ENCODE measurements at places on chromosomes 2 and 18. TPM values are rescaled to one million over a fixed set of nuclear protein-coding genes. Genes with fewer than 3 reads are reported as not detected.

- H3K4me1 ChIP-seq: peaks cover 5% of the 10 kb centered on the region
- H3K27ac ChIP-seq: no peak overlapping the region
- no peak for DNase-seq
- H3K4me3 ChIP-seq: no peak overlapping the region
- no peaks in the 10 kb centered on the region for H3K36me3 ChIP-seq
These were observed 36.1 kb downstream of the DHRS9 start for GRCh38 chr2:169105476-169105875.

- peaks cover 9% of the 10 kb centered on the region for H3K27me3 ChIP-seq
- H3K4me3 ChIP-seq: peak overlapping the region; percentile 96
- no peak for DNase-seq
- peaks cover 45% of the 10 kb centered on the region for H3K4me1 ChIP-seq
- peak overlapping the region; percentile 90 for H3K27ac ChIP-seq
These were observed 109.6 kb upstream of the KCTD1 start for GRCh38 chr18:26657631-26658581.

DNA sequence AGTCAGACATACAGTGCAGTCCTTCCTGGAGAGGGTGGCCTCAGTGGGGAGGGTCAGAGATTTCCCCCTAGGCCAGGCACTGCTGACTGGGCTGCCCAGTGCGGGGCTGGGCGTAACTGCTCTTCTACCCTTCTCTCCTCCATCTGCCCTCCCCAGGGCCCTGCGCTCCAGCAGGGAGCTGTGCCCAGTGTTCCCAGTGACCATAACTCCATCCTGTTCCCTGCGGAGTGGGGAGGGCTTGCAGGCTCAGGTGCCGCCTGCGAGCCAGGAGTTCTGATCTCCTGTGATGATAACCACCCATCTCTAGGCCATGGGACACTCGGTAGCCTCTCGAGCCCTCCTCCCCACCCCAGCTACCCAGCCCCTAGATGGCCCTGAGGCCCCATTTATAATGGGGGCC lies 107.6 kb downstream of the SMAD7 start:
- no peaks in the 10 kb centered on the region for H3K27me3 ChIP-seq
- DNase-seq: no peak
- H3K4me3 ChIP-seq: peak overlapping the region; percentile 69
- H3K36me3 ChIP-seq: peaks cover 23% of the 10 kb centered on the region

GRCh38 chr2:102367331-102367971 lies 11.9 kb downstream of the IL18R1 start:
- no peaks in the 10 kb centered on the region for H3K27me3 ChIP-seq
- no peak overlapping the region for H3K4me3 ChIP-seq
- no peak overlapping the region for H3K27ac ChIP-seq
- H3K36me3 ChIP-seq: peaks cover 9% of the 10 kb centered on the region
- no peak for DNase-seq

DNA sequence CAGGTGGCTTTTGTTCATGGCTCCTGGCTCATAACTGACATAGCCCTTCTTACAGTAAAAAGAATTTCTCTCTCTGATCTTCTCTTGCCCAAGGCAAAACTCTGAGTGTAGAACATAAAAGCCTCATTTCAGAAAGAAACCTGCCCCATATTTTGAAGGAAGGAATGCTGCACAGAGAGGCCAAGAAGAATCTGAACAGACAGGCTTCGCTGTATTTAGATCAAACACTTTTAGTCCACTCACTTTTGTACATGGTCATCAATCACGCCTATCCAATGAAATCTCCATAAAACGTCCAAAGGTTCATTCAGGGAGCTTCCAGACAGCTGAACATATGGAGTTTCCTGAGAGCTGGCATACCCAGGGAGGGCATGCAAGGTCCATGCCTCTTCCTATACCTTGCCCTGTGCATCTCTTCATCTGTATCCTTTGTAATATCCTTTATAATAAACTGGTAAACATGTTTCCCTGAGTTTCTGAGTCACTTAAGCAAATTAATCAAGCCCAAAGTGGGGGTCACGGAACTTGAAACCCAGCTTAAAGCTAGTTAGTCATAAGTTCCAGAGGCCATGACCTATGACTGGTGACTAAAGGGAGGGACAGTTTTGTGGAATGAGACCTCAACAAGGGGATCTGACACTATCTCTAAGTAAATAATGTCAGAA lies 62.5 kb upstream of the TMEM247 start:
- no peaks in the 10 kb centered on the region for H3K27me3 ChIP-seq
- no peak overlapping the region for H3K4me3 ChIP-seq
- no peaks in the 10 kb centered on the region for H3K4me1 ChIP-seq
- DNase-seq: no peak

GRCh38 chr2:50535971-50536759 lies 495.8 kb downstream of the NRXN1 start:
- no peak overlapping the region for H3K27ac ChIP-seq
- no peak for DNase-seq
- peaks cover 11% of the 10 kb centered on the region for H3K4me1 ChIP-seq
- H3K4me3 ChIP-seq: no peak overlapping the region
- no peaks in the 10 kb centered on the region for H3K36me3 ChIP-seq

DNA sequence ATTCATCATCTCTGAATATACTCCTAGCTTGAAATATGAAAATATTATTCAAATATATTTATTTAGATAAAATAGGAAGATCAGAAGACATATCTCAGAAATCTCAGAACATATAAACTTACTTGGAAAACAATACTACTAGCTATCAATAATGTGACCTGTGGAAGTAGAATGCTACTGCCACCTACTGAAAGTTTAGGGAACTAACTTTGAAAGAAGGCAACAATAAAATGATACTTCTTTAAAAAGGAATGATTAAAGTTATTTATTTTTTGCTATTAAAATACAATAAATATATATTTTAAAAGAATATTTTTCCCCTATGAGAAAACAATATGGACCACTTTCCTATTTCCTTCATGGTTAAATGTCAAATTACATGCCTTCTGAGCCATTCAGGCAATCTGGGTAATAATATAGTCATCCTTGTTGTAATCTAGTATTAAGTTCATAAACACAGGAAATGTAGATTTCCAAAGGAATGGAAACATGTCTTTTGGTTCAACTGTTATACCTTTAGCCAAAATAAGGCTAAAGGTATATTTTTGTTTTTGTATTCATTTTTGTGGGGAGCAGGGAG lies 26.0 kb downstream of the ACADL start:
- H3K36me3 ChIP-seq: no peaks in the 10 kb centered on the region
- no peaks in the 10 kb centered on the region for H3K4me1 ChIP-seq
- H3K27ac ChIP-seq: no peak overlapping the region
- DNase-seq: no peak
- no peak overlapping the region for H3K4me3 ChIP-seq

GRCh38 chr2:237231593-237231992 lies 145.9 kb downstream of the COPS8 start:
- no peaks in the 10 kb centered on the region for H3K4me1 ChIP-seq
- H3K36me3 ChIP-seq: no peaks in the 10 kb centered on the region
- no peak for DNase-seq
- no peak overlapping the region for H3K27ac ChIP-seq
- no peaks in the 10 kb centered on the region for H3K27me3 ChIP-seq

DNA sequence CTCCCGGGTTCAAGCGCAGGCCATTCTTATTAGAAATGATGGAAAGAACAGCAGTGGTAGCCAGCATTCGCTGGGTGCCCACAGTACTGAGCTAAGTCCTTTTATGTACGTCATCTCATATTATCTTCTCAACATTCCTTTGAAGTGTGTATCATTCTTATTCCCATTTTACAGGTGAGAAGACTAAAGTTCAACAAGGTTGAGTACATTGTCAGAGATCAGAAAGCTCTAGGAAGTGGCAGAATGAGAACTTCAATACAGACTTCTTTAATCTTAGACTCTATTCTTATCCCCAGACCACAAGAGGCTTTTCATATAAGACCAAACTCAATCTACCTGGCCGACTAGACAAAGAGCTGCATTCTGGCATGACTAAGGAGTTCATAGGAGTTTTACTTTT lies 86.7 kb downstream of the NPAS2 start:
- H3K4me3 ChIP-seq: no peak overlapping the region
- no peak overlapping the region for H3K27ac ChIP-seq
- peaks cover 25% of the 10 kb centered on the region for H3K4me1 ChIP-seq
- no peak for DNase-seq

- no peak overlapping the region for H3K4me3 ChIP-seq
- no peak for DNase-seq
- no peak overlapping the region for H3K27ac ChIP-seq
- H3K4me1 ChIP-seq: no peaks in the 10 kb centered on the region
- H3K36me3 ChIP-seq: no peaks in the 10 kb centered on the region
These were observed 304.0 kb downstream of the ARHGAP15 start for GRCh38 chr2:143433251-143433650.

DNA sequence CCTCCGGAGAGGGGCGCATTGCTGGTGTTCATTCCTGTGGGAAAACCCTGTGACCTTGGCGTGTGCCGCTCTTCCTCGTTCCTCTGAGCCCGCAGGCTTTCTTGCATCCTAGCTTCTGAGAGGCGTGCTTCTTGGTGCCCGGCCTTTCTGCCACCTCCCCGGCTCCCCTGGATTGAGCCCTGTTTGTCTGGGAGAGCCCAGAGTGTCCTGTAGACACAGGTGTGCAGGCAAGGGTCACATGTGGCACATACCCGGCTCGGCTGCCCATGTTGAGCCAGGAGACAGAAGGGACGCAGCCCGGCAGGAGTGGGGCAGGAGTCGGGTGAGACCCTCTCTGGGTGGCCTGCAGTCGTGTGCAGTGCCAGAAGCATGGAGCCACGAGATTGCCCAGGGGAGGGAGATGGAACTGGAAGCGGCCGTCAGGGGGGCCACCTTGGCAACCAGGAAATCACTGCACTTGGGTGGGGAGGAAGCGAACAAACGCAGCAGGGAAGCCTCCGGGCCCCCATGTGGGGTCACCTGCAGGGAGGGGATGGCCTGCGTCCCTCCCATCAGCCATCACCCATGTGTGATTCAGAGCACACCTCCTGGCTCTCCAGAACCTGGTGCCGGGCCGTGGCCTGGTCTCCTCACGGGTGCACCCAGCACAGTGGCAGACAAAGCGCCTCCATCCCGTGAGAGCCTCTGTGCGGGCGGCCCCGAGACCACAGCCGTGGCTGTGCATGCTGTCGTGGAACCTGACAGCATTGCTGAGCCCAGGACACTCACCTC lies 92.9 kb downstream of the SH3BP4 start:
- H3K27me3 ChIP-seq: no peaks in the 10 kb centered on the region
- peaks cover 25% of the 10 kb centered on the region for H3K4me1 ChIP-seq
- peak overlapping the region; percentile 84 for H3K27ac ChIP-seq
- peaks cover 49% of the 10 kb centered on the region for H3K36me3 ChIP-seq
- DNase-seq: no peak
- H3K4me3 ChIP-seq: no peak overlapping the region

- H3K27me3 ChIP-seq: no peaks in the 10 kb centered on the region
- peak overlapping the region; percentile 16 for H3K4me3 ChIP-seq
- no peak overlapping the region for H3K27ac ChIP-seq
- peaks cover 24% of the 10 kb centered on the region for H3K4me1 ChIP-seq
- DNase-seq: no peak
- H3K36me3 ChIP-seq: no peaks in the 10 kb centered on the region
These were observed 376.1 kb downstream of the IRS1 start for GRCh38 chr2:226423498-226423960.

DNA sequence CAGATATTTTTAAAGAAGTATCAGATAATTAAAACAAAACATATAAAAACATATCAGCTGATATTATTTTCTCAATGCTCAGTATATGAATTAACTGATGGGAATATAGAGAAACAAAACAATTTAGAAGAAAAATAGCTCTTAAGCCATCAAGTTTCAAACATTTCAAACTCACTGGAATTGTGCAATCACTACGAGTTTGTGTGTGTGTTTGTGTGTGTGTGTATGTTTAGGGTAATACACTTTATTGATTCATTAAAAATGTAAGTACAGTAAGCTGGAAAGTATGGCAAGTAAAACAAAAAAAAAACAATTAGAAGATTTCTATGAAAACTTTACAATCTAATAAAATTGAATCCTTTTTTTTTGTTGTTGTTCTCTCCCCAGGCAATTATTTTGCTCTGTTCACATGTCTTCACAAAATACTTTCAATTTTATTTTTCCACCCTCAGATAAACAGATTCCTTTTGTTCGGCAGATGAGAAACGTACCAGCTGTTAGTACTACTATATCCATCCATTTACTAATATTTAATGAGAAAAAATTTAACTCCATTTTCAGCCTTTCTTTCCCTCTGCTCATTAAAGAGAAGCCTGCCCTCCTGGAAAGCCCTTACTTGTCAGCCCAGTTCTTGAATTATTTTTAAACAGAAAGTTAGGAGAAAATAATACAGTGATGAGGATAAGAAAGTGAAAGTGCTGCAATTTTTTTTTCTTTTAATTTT lies 87.6 kb downstream of the SLC8A1 start:
- no peak overlapping the region for H3K4me3 ChIP-seq
- H3K27ac ChIP-seq: no peak overlapping the region
- no peak for DNase-seq
- no peaks in the 10 kb centered on the region for H3K36me3 ChIP-seq
- peaks cover 41% of the 10 kb centered on the region for H3K4me1 ChIP-seq

GRCh38 chr2:199744724-199745123 lies 106.3 kb downstream of the FTCDNL1 start:
- H3K4me3 ChIP-seq: no peak overlapping the region
- H3K27me3 ChIP-seq: peaks cover 37% of the 10 kb centered on the region
- no peak overlapping the region for H3K27ac ChIP-seq
- peaks cover 22% of the 10 kb centered on the region for H3K4me1 ChIP-seq
- no peaks in the 10 kb centered on the region for H3K36me3 ChIP-seq

- H3K27me3 ChIP-seq: no peaks in the 10 kb centered on the region
- no peak overlapping the region for H3K4me3 ChIP-seq
- H3K36me3 ChIP-seq: no peaks in the 10 kb centered on the region
- no peak for DNase-seq
These were observed 57.2 kb downstream of the LRRTM1 start for GRCh38 chr2:80247339-80247738.

GRCh38 chr2:235981631-235982030 lies 186.6 kb downstream of the GBX2 start:
- no peak overlapping the region for H3K27ac ChIP-seq
- H3K36me3 ChIP-seq: peaks cover 35% of the 10 kb centered on the region
- H3K4me1 ChIP-seq: peaks cover 16% of the 10 kb centered on the region
- no peaks in the 10 kb centered on the region for H3K27me3 ChIP-seq
- H3K4me3 ChIP-seq: no peak overlapping the region
- no peak for DNase-seq

Gene IGFBP2
- total RNA-seq: 121 TPM

Gene SIX2
- 13.8 TPM for total RNA-seq

Gene QPCT
- 15.8 TPM for total RNA-seq

Gene TUBB8B
- not detected for total RNA-seq

Gene SLC5A7
- 0.36 TPM for total RNA-seq

Gene TRABD2A
- 3.3 TPM for total RNA-seq

Gene TBR1
- not detected for total RNA-seq

Gene HOXD8
- 2.8 TPM for total RNA-seq

Gene ANO7
- 3.3 TPM for total RNA-seq

Gene HYCC2
- total RNA-seq: 19.6 TPM

Gene PNPT1
- total RNA-seq: 29.0 TPM

Gene FRZB
- total RNA-seq: 17.1 TPM

Gene MAL
- total RNA-seq: 205 TPM

Gene HOXD4
- 37.0 TPM for total RNA-seq

Gene GALNT5
- 1.7 TPM for total RNA-seq

Gene DYNAP
- not detected for total RNA-seq

Data from type B pancreatic cell (in vitro differentiated cells).